ENCODE measurements at places on chromosomes 3 and 15.

DNA sequence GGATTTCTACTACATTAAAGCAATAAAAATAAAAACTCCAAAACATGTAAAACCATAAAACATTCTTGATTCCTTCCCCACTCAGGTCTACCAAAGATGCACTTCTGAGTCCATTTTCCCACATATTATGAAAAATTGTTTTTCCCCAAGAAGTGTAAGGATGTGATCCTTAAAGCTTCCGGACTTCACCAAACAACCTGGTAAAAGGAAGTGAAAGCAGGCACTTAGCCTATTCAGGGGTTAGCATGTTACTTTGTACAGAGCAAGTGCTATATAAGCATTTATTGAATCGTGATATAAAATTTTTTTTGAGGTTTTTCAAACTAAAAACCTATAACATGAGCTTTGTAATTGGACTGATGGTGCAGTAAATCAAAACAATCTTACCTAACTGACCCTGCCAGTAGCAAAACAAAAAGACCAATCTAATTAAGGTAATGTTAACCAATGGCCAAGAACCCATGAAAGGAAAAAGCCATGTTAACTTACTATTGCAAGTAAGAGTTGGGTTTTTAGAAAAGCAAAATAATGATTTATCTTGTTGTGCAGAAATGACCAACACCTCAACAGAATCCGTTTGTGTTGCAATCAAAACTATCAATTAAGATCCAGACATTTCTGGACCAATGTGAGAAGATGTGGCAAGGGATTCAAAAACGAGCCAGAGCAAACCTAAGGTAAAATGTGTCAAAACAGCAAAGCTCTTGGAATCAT, 1.8 kb downstream of the SETD2 start:
- DNase-seq = no peak

GRCh38 chr15:34729886-34730285, 24.9 kb downstream of the GJD2 start:
- no peak for DNase-seq

DNA sequence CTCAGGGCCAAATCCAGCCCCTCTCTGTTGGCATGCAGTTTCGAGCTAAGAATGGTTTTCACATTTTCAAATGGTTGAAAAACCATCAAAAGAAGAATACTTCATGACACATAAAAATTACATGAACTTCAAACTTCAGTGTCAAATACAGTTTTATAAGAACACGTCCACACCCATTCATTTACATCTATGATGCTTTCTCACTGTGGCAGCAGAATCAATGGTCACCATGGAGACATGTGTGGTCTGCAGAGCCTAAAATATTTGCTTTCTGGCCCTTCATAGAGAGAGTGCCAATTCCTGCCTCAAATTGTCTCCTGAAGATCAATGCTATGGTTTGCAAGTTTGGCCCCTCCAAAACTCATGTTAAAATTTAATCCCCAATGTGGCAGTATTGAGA, 405.8 kb downstream of the OCA2 start:
- no peak for DNase-seq

DNA sequence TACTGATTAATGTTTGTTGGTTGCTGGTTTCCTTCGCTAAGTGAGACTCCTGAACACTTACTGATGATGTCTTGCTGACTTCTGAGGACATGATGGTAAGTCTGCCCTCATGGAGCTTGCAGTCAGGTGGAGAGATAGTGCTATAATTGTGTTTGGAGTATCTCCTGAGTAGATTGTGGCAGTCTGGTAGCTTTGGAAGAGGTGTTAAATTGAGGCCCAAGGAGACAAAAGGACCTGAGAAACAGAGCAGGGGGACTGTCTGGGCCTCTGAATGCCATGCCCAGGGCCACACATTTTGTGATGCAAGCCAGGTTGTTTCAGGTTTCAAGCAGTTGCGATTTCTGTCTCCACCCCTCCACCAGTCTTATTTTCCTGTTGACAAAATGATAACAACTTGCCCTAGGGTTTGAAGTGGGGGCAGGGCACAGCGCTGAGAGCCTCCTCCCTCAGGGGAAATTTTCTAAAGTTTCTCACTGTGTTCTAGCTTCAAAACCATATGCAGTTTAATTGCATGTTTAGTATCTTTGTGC, 16.7 kb downstream of the SMAD3 start:
- peak; percentile 57 for DNase-seq

DNA sequence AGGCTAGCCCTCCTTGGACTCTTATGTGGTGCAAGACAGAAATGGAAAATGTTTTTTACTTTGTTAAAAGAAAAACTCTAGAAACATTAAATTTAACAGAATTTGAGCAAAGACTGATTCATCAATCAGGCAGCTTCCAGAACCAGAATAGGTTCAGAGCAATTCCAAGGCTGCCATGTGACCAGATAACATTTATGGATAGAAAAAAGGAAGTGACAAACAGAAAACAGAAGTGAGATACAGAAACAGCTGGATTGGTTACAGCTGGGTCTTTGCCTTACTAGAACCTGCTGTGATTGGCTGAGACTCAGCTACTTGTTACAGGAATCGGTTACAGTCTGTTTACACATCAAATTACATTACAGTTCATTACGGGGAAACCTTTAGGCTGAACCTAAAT, 22.5 kb upstream of the OTOL1 start:
- DNase-seq = no peak

GRCh38 chr3:15300323-15301078, 31.9 kb downstream of the SH3BP5 start:
- DNase-seq = no peak

- DNase-seq = no peak
Measured at GRCh38 chr15:73375755-73376305, 7.1 kb upstream of the HCN4 start.

GRCh38 chr15:71496336-71496955, 313.9 kb upstream of the NR2E3 start:
- DNase-seq = no peak

DNA sequence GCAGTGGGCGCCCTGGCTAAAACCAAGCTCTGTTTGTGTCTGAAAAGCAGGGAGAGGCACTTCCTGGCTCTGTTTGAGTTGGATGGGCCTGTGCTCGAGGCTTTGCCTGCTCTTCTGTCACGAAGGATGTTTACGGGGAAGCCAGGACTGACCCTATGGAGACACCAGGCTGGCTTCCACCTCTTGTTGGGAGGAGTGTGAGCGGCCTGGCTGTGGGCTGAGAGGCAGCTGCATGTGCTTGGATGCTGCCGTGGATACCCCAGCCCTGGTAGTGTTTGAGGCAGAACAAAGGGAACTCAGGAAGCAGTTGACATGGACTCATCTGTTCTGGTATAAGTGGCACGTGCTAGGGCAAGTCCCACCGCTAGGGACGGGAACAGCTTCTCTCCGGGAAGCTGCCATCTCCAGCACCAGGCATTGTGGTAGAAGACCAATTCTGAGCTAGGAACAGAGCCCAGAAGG, 17.6 kb upstream of the SLC41A3 start:
- DNase-seq = no peak

- DNase-seq = no peak
Measured at GRCh38 chr3:195897081-195897852, 11.1 kb downstream of the TNK2 start.

- peak; percentile 10 for DNase-seq
Measured at GRCh38 chr3:52243791-52244628, 1.5 kb upstream of the PPM1M start.

DNA sequence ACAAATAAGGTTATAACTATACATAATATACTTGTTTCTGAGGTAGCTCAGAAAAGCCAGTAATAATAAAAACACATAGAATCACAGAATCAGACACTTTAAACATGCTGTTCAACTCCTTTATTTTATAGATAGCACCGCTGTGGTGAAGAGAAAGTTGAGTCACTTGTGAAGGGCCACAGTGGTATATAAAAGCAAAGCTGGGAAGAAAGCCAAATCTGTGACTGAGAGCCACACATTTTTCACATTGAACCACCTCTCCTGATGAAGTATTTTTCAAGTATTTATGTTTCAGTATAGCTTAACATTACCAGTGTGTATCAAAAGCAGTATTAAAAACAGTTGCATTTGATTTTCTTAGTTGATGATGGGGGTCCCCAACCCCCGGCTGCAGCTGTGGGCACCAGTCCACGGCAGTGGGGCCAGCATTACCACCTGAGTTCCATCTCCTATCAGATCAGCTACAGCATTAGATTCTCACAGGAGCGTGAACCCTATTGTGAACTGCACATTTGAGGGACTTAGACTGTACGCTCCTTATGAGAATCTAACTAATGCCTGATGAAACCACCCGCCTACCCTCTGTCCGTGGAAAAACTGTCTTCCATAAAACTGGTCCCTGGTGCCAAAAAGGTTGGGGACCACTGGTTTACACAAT, 46.2 kb downstream of the TBL1XR1 start:
- no peak for DNase-seq

GRCh38 chr3:20401253-20401652, 215.2 kb upstream of the SGO1 start:
- DNase-seq = no peak

GRCh38 chr15:41377978-41378377, 24.3 kb downstream of the NDUFAF1 start:
- no peak for DNase-seq

GRCh38 chr15:70407955-70408354, 310.2 kb upstream of the TLE3 start:
- DNase-seq = no peak

- no peak for DNase-seq
Measured at GRCh38 chr3:39388741-39389248, 5.6 kb downstream of the SLC25A38 start.

DNA sequence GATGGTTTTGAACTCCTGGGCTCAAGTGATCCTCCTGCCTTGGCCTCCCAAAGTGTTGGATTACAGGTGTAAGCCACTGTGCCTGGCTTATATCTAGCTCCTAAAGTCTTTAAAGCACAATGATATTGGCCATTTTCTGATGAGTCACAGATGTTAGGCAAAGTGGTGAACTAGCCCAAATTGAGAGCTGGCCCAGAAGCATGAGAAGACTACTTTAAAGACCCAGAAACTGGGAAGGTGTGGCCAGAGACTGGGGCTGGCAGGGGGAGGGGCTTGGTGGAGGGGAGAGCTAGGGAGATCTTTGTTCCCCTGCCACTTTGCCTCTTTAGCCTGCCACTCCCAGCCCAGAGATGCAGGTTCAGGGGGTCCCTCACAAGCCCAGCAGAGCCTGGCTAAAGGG, 21.6 kb downstream of the CHRNA3 start:
- no peak for DNase-seq
